ENCODE measurements at places on chromosomes 5 and 9.

DNA sequence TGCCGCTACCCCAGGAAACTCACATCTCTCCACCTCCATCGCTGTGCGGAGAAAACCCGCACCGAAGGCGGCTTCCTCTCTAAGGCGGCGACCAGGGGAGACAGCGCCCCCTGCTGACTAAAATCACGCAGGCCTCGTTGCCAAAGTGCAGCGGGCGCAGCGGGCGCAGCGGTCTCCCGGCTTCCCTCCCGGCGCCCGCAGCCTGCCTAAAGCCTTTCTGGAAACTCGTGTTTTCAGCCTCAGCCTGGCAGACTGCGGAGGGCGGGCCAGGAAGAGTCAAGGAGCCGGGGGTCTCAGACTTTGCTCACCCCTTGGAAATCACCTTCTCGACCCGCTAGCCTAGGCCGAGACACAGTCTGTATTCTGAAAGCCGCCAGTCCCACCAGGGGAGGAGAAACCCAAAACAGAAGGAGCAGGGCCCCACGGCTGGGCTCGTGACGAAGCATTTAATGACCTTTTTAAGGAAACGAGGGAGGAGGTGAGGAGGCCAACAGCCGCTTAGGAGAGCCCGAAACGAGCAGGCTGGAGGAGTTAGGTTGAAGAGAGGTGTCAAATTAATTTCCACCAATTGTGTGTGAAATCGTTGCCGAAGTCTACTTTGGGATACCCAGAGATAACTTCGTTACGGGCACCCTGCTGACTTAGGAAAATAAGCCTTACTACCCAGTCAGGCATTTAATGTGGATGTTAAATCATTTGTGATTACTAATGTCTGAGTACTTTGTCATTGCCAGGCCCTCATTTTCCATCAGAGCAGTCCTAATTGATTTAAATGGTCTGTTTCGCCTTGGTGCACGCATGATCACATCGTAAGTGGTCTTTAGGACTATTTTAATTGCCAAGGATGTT, 7.3 kb upstream of the FOXB2 start:
- DNase-seq, result peak; percentile 62

GRCh38 chr5:158637039-158637438, 462.7 kb downstream of the EBF1 start:
- DNase-seq, result no peak

- no peak for DNase-seq
Measured at GRCh38 chr9:109745335-109746283, 34.4 kb upstream of the PALM2AKAP2 start.

GRCh38 chr9:94867842-94868312, 141.4 kb downstream of the AOPEP start:
- DNase-seq, result no peak

GRCh38 chr9:26459959-26460358, 432.6 kb downstream of the CAAP1 start:
- DNase-seq, result no peak

DNA sequence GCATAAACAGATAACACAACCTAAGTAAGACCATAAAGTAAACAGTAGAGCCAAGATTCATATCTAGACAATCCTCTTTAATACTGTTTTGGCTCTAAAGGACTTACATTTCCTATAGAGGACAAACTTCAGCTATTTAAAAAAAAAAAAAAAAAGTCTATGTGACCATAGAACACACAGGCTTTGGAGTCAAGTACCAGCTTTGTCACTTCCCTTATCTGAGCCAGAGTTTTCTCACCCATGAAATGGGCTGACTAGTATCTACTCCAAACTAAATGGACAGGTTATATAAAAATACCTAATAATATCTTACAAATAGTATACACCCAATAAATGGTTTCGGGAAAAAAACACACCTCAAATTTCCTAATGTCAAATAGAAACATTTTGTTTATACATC, 81.3 kb downstream of the STRBP start:
- DNase-seq, result no peak

DNA sequence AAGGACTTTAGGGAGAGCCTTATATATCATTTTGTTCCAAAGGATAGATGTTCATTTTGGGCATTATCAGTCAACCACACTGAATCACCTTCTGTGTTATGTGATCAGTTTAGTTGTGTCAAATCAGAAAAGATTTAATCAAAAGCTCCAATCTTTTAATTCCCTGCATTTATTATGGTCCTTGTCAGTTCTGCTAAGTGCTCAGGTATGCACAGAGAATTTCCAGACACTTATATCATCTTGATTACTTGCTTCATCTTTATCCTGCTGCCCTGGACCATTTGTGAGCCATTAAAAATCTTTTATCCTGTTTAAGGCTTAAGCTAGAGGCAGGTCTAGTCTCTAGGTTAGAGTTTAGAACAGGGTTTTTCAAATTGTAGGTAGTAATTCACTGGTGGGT, 179.1 kb downstream of the CWC27 start:
- DNase-seq, result no peak

- no peak for DNase-seq
Measured at GRCh38 chr5:175547842-175548241, 69.5 kb downstream of the SFXN1 start.

DNA sequence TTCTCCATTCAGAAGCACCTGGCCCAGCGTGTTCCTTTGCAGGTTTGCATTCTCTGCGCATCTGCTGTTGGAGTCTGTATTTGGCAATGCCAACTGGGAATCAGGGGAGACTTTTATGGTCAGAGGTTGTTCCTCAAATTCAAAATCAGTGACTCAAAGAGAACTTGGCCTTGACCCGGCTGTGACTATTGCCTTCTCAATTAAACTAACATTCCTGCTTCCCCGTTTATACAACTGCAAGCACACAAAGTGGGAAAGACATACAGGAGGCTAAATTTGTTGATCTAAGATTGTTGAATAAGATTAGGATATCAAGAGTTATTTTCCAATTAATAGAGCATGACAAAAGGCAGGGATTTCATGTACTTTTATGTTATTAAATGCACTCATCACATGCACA, 402.4 kb upstream of the IRX2 start:
- no peak for DNase-seq

GRCh38 chr9:27599870-27600238, 26.6 kb upstream of the C9orf72 start:
- no peak for DNase-seq

DNA sequence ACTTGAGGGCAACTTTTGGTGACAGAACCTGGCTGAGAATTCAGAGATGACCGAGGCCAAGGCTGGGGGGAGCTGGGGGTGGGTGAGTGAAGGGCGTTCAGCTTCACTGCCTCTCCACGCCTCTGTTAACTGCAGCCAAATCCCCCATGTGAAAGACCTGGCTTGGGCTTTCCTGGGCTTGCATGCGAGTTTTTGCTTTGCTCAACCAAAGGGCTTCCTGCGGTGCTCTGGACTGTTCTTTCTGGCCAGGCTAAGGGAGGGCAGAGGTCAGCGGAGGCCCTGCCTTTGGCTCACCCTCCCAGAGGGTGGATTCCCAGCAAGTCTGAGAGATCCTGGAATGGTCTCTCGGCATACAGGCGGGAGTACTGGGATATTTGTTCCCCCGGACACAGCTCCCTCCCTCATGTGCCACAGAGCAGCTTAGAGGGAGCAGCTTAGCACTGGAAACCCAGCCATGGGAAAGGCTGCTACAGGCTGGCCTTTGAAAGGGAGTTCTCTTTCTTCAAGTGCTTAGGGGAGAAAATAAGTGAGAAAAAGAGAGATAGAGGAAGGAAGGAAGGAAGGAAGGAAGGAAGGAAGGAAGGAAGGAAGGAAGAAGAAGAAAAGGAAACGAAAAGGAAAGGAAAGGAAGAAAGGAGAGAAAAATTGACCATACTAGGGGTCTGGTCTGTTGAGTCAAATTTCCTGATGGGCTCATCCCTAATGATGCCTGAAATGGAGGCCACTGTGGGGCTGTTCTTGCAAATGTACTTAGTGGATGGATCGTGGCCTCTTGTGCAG, 158.8 kb downstream of the FGF18 start:
- no peak for DNase-seq

DNA sequence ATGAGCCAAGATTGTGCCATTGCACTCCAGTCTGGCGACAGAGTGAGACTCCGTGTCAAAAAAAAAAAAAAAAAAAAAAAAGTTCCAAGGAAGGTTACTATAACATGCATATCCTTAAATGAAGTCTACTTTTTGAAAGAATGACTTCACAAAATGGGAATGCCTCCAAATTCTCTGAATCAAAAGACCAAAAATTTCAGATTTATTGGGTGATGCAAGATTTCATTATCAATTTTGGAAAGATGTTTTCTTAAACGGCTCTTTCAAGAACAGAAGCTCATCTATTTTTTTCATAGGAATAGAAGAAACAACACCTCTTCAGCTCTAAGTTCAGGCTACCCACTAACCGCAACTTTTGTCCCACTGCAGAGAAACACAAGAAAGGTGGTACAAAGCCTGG, 69.9 kb downstream of the AUH start:
- no peak for DNase-seq

- DNase-seq, result no peak
Measured at GRCh38 chr9:98083061-98083501, 26.5 kb downstream of the NANS start.

DNA sequence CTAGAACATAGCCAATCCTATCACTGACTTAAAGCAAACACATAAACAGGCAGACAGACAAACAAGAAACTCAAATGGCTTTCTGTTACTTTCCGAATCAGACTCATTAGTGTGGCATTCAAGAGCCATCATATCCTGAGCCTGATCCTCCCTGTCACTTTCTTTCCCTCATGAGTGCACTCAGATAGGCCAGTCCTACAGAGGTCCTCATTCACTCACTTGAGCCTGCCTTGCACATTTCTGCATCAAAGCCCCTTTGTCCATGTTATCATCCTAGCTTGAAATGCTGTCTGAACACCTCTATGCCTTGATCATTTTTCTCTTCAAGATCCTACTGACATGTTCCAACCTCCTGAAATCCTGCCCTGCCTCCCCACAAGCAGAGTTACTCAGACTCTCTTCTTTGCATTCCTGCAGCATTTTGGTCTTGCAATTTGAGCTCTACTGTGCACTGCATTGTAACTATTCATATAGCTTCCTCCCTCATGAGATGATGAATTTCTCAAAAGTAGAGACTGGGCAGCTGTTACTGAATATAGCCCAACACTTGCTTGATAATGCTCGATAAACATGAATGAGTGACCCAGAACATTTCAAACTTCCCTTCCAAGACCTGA, 126.9 kb downstream of the PALM2AKAP2 start:
- no peak for DNase-seq

GRCh38 chr5:36357391-36357975, 55.8 kb upstream of the RANBP3L start:
- no peak for DNase-seq

DNA sequence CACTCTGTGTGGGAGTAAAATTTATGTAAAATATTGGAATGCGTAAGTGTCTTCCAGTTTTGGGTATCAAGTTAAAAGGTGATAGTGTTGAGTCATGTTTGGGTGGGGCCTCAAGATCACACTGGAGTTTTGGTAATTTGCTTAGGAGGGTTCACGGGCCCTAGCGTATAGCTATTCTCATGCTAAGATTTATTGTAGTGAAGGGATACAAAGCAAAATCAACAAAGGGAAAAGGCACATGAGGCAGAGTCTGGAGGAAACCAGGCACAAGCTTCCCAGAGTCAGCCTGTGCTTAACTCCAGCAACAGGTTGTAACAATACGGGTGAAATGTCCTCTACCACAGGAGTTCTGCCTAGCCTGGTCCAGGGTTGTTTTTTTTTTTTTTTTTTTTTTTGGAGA, 20.2 kb downstream of the HSPA4 start:
- peak; percentile 21 for DNase-seq

DNA sequence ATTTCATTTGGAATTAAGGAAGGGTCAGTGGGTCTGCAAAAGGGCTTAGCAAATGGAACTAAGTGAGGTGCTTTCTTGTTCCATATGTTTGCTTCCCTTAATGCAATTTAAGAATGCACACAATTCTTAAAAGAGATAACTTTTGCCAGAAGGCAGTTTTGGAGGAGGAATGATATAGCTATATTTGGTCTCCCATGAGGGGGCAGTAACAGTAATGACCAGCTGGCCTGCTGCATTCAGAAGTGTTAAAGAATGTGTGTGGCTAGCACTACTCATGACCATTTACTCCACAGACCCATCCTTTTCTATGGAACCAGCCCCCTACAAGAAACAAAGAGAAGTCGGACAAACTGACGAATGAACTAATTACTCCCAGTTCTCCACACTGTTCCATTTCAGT, 638.9 kb downstream of the RAB3C start:
- no peak for DNase-seq

GRCh38 chr5:91438871-91439270, 55.8 kb upstream of the ARRDC3 start:
- no peak for DNase-seq

- DNase-seq, result no peak
Measured at GRCh38 chr5:36403632-36404311, 102.1 kb upstream of the RANBP3L start.

DNA sequence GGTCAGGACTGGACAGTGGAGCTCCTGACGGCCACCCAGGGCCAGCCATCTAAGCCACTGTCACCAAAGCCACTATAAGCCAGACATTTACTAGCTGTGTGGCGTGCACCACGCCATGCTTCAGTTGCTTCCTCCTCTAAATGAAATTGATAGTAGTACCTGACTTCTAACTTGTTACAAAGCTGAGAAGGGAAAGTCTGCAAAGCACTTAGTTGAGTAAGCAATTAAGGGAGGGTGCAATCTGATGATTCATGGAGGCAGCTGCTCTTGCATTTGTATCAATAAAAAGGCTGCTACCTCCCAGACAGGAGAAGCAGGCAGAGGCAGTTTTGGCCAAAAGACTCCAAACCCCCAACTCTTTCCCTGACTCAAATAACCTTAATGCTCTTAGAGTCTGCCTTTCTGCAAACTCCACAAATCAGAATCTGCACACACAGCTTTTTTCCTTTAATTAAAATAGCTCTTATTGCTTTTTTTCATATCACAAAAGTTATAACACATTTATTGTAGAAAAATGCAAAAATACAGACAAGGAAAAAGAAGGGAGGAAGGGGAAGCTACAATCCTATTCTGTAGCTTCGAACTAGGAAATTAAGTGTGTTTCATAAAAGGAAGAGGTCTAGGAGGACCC, 19.3 kb upstream of the RAPGEF1 start:
- no peak for DNase-seq

DNA sequence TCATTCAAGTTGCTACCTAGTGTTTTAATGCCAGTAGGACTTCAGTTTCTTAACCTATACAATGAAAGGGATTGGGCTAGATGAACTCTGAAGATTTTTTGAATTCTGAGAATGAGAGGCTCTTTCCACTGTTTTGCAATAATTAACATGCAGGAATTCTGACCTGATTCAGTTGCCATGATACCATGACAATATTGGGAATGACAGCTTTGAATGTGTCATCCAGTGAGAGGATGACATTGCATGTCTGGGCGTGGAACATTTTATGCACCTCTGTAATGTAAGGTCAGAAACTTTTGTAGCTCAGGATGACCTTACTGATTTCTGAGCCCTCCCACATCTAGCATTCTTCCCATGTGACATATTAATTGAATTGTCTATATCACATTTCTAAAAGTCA, 30.6 kb upstream of the SPINK5 start:
- DNase-seq, result no peak

GRCh38 chr9:17865881-17866280, 287.0 kb downstream of the SH3GL2 start:
- DNase-seq, result no peak

- no peak for DNase-seq
Measured at GRCh38 chr5:1918488-1919208, 35.9 kb upstream of the IRX4 start.
